CD4-positive, alpha-beta T cell treated with Interleukin-15 for 4 hours (primary cell): ENCODE measurements at places on chromosomes 12 and 14.

DNA sequence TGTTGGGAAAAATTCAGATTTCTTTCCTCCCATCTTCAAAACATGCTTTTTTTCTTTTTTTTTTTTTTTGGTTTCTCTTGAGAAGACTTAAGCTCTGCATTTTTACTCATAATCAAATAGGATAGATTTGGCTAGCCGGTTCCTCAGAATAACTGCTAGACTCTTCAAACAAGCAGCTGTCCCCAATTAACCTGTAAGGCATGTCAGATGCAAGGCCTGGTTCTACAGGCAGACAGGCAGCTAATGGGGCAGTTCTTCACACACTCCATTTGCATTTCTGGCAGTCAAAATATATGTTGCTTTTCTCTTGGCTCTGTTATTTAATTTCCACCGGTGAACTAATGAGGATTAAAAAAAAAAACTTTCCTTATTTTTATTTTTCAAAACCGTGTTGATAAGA is 228.0 kb upstream of the ATP2B1 start:
- no peak for DNase-seq

- DNase-seq, result no peak
Measured at GRCh38 chr12:94175763-94176668, 27.6 kb downstream of the PLXNC1 start.

DNA sequence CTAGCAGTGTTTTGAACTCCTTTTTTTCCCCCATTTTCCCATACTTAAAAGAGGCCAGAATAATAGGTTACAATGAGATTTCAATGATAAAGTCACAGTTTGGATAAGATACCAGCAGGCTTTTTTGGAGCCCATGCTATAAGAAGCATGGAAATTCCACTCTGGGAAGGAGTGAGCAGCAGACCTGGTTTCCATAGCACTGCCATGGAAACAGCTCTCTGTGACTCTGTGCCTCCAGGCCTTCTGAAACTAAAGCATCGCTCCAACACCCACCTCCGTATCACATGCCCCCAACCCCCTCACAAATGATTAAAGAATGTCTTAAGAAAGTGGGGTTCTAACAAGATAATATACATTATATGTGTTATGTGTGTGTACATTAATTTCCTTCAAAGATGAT is 165.0 kb downstream of the GRIN2B start:
- DNase-seq, result no peak

DNA sequence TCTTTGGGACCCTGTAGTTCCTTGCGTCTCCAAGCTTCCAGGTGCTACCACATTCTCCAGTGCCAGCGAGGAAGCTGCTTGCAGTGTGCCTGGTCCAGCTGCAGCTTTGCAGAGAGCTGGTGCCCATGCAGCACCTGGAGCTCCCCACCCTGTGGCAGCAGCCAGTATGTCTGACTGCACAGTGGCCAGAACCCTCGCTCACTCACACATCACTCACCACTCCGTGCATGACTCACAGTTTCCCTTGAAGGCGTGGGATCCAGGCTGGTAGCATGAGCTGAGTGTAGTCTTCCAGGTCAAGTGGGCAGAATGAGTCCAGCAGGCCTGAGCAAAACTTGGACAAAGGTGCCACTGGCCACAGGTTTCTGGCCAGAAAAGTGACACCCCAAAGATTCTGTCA is 33.6 kb downstream of the SDR9C7 start:
- no peak for DNase-seq

- DNase-seq, result no peak
Measured at GRCh38 chr14:50816395-50817047, 14.4 kb downstream of the NIN start.
